ENCODE measurements at places on chromosomes 1 and 21.

DNA sequence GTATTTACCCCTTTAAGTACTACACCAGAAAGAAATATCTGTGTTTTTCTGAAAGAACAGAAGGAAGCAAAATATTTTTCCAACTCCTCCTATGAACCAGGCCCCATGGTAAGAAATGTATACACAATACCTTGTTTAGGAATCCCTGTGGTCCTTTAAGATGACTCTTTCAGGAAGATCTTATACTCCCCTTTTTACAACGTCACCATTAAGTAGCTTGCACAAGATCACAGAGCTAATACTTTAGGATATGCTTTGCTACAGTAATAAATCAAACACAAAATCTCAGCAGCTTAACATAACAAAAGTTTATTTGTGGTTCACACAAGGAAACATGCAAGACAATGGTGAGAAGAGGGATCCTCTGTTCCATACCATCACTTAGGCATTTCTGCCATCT, 8.8 kb upstream of the LAMB3 start:
- DNase-seq, result no peak

DNA sequence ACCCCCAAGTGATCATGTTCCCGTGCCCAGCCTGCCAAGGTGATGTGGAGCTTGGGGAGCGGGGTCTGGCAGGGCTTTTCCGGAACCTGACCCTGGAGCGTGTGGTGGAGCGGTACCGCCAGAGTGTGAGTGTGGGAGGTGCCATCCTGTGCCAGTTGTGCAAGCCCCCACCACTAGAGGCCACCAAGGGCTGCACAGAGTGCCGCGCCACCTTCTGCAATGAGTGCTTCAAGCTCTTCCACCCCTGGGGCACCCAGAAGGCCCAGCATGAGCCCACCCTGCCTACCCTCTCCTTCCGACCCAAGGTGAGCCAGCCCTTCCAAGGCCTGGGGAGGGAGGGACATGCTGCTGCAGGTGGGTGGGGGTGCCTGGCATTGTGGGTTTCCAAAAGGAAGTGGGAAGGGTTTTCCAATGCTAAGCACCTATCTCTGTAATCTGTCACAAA, 2.3 kb downstream of the TRIM46 start:
- DNase-seq, result no peak

GRCh38 chr21:42534421-42535378, 21.0 kb downstream of the SLC37A1 start:
- DNase-seq, result no peak

GRCh38 chr21:42237577-42237976, 18.6 kb downstream of the ABCG1 start:
- DNase-seq, result no peak

GRCh38 chr1:32861904-32862695, 8.6 kb downstream of the FNDC5 start:
- no peak for DNase-seq

DNA sequence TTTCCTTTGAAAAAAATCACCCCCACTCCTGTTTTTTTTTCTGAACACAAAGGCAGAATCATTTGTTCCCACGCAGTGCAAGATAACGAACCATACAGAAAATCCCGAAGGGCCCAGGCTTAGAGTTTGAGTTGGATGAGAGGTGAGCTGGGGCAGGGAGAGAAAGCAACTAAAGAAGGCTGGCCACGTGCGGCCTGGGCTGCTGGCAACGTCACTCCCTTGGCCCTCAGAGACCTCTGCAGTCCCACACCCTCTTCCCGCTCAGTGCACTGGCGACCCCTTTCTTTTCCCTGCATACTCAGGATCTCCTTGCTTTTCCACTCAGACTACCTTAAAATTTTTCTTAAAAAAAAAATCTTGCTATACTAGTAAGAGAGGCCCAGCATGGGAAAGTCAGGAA, 28.2 kb upstream of the CRNN start:
- no peak for DNase-seq

- DNase-seq, result no peak
Measured at GRCh38 chr1:25705699-25706098, 89.1 kb downstream of the MAN1C1 start.

DNA sequence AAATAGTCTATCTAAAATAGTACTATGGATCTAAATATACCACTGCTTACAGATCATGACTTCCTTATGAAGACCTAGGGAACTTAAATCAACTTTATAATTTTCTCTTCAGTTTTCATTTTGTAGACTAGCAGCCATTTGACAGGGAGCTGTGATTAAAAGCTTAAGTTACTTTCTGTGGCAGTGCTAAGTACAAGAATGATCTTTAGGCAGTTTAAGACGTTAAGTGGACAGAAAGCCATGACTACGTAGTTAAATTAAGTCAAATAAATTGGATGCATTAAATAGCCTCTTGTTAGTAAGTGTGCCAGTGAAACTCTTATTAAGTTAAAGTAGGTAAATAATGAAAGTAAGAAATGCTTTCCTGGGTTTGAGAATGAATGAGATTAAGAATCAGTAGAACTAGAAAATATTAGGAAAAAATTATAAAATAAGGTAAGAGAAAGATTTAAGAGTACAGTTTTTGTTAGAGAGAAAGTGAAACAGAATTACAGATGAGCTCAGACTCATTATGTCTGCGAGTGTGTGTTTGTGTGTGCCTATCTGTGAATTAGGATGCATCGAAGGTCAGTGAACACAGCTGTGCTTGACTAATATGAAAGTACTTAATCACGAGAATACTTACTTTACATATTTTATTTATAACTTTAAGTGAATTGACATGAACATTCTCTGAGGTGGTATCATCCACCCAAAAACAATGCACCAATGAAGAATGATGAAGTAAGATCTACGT, 336.9 kb downstream of the KCNT2 start:
- no peak for DNase-seq

DNA sequence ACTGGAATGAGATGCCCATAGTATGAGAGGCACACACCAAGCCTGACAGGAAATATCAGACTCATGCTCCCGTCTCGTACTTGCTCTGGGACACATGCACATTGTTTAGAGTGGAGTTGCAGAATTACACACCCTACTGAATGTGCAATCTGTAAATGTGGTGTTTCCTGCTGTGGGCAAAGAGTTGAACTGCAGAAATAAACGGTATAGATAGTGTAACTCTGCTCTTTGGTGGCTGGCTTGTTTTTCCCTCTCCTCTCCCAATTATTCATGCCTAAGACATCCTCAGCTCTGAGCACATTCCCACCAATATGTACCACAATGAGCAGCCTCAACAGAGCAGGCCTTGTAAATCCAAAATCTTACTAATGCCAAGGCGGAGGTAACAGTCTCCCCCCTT, 90.1 kb upstream of the DIRAS3 start:
- DNase-seq, result no peak

- no peak for DNase-seq
Measured at GRCh38 chr1:241610056-241610815, 29.9 kb downstream of the CHML start.

GRCh38 chr21:46022551-46023525, 41.3 kb downstream of the COL6A1 start:
- DNase-seq, result no peak

DNA sequence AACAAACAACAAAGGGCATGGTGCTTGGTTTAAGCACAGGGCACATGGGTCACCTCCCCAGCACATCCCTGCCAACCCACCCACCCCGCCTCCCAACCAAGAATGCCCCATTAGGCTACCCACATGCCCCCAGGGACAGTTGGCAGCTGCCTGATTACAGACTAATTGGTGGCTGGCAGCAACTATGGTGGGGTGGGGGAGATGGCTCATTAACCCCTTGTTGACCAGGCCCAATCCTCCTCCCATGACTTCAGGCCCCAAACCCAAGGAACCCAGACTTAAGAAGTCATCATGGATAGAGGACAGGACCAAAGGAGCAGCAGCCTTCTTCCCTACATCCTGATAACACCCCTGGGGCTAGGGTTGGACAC, 1.3 kb downstream of the RIMS3 start:
- no peak for DNase-seq

DNA sequence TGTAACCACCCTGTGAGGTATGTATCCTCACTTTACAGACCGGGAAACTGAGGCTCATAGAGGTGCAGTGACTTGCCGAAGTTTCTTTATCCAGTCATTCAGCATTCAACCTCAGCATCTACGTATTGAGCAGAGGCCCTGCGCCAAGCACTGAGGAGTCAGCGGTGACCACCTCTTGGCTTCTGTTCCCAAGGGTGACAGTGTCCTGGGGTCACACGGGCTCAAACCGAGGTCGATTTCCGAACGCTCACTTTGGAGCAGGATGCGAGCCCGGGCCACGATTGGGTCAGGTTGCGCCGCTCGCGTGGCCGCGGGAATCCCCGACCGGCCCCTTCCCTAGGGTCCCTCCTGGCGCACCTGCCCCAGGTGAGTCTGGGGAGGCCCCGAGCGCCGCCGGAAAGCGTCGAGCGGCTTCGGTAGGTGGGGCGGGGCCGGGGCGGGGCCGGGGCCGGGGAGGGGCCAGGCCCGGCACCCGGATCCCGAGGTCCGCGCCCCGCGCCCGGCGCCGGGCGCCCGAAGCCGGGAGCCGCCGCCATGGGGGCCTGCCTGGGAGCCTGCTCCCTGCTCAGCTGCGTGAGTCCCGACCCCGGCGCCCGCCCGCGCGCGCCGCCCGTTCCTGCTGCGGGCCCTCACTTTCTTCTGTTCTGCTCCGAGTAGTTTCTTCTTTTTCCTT, at the start of gene SERINC2:
Gene SERINC2 (plus strand): TSS at position 482 of the 673 bp plus-strand sequence. CDS start 53 bp downstream, at position 535.
- DNase-seq, result no peak
